Stimulated activated CD4-positive, alpha-beta T cell treated with anti-CD3 and anti-CD28 coated beads, Interleukin-1b, Interleukin-23, amount 100 ng/mL, for 1 hour (primary cell): ENCODE measurements at places on chromosomes 2 and 18.

GRCh38 chr18:68803356-68803755 lies 5.5 kb downstream of the CCDC102B start:
- DNase-seq: no peak

DNA sequence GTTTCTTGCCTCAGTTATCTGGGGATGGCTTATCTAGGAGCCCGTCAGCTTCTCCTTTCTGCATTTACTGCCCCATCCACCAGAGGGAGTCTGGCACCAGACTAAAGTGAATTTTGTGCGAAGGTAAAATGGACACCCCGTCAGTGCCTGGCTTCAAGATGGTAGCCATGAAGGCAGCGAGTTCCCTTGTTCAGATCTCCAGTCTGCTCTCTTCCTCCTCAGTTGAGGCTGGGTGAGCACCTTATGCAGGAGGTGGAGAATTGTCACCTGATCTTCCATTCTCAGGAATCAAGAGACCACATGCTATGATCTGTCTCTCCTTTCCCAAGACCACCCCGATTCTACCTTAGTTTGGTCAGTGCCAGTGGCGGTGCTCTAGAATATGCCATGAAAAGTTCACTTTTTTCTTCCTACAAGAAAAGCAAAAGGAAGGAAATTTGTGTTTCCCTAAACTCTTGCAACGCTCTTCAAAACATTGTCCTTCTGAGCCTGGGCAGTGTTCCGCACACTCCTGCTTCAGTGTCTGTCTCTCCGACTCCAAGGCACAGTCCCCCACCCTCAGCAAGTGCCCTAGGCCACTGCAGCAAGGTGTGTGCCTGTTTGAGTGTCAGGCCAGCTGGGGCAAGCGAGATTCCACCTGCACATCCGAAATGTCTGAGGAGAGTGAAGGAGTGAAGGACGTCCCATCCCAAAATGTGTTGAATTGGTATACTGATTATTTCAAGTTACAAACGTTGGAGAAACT lies 168.6 kb downstream of the SS18 start:
- no peak for DNase-seq

DNA sequence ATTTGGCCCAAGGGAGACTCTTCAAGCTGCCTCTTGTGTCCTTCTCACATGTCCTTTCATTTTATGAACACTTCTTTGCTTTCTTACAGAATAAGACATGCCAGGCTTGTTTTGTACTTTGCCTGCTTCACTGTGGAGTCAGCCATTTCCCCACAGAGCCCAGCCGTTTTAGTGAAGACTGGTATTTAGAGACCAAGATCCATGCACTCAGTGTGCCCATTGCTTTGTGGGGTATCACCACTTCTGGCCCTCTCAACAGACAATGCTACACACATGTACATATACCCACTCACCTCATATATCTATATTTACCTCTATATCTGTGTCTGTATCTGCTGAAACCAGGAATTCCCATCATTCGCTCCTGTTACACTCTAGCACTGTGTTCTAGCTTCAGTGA lies 74.1 kb downstream of the FARP2 start:
- no peak for DNase-seq

DNA sequence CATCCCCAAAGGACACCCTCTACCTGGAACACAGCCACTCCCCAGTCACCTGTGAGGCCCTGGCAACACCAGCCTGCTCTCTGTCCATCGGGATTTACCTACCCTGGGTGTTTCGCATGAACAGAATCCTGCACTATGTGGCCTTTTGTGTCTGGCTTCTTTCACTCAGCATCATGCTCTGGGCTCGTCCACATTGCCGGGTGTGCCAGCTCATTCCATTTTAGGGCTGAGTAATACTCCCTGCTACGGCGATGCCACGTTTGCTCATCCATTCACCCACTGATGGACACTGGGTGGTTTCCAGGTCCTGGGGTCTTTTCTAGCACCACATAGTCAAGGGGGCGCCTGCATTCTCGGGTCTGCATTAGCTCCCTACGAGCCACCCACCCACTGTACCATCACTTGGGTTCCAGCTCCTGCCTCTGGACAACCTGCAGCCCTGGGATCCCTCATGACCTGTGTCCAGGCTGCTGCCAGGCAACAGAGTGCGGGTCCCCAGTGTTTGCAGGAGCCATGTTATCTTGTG lies 22.0 kb downstream of the KCNF1 start:
- DNase-seq: no peak

DNA sequence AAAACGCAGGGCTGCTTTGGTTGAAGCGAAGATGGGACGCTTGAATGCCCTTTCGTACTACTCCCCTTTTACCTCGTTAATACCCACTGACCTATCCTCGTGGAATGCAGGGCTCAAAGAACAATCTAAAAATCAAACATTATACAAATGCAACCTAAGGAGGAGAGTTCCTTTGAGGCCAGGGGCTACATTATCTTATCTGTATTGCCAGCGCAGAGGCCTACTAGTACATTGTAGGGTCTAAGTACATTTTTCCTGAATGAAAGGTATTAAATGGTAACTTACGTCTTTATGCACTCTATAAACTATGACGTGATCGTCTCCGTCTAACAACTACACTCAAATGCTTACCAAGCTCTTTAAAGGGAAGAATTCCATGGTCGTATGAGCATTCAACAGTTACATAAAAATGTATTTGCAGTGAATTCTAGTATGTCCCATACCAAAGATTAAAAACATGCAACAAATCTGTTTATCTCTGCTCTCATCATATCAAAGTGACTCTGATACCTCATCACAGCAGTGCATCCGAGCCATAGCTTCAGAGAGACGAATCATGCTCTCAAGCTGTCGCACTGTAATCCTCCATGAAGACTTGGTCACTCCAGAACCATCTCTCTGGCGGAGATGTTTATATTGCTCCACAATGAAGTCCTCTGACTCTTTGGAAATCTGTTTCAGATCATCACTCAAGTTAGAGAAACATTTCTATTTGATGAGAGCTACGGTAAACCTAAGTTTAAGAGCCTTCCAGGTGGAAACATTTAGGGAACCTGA lies 14.1 kb upstream of the LCT start:
- no peak for DNase-seq

DNA sequence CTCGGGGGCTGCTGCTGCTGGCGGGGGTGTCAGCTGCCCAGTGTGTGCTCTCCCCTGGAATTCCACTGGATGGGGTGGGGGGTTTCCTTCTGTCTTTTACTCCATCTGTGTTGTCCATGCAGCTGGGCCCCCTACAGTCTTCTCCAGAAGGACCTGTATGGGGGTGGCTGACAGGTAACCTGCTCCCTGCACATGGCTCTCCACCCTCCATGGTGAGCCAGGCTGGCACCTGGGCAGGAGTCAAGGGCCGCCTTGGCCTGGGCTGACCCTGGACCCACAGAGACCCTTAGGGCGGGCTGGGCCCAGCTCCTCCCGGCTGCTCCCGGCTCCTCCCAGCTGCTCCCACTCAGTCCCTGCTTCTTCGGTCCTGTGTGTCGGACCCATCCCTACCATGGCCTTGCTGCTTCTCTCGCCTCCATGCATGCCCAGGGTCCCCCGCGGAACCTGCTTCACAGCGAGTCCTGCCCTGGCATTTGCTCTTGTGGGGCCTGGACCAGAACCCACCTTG lies 15.0 kb downstream of the SNTG2 start:
- DNase-seq: no peak

DNA sequence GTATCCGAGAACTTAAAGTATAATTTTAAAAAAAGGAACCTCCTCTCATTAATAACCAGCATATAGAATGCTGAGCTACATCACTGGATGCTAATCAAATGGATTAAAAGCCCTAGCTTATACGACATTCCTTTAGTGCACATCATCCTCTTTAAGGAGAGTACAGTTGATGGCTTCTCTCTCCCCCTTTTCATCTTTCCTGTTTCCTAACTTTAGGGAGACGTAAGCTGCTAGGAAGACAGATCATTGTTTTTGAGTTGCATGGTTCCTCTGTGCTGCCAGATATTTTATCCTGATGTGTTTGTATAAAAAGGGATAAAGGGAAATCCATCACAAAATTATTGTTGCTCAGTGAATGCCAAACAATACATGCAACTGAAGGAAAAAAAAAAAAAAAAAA lies 94.2 kb downstream of the SLC8A1 start:
- DNase-seq: no peak

DNA sequence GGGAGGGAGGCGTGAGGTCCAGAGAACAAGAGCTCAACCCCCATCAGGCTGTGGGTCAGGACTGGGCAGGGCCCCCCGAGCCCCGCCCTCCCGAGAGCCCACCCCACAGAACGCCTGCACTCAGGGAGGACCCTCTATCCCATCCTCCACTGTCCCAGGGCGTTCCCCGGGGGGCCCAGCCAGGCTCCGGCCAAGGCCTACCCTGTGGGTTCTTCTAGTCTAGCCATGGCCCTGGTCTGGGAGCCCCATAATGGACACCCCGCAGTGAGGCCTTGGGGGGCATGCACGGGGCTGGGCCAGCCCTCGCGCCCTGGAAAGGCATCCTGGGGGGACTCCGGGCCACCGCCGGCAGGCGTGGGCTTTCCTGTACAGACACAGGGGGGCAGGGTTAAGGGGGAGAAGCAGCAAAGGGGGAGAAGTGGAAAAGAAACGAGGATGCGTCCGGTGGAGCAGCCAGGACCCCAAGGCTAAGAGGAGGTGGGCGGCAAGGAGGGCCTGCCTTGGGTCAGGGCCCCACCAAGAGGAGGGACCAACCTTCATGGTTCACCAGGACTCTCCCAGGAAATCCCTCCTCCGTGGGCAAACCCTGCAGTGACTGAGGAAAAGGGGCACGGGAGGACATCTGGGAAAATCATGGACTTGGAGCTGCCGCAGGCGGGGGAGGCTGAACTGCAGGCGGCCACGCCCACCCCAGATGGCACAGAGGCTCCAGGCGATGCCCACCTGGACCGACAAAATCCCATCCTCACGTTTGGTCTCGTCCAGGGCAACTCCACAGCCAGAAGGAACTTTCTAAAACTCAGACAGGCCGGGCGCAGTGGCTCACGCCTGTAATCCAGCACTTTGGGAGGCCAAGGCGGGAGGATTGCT lies 2.7 kb upstream of the CROCC2 start:
- DNase-seq: no peak

DNA sequence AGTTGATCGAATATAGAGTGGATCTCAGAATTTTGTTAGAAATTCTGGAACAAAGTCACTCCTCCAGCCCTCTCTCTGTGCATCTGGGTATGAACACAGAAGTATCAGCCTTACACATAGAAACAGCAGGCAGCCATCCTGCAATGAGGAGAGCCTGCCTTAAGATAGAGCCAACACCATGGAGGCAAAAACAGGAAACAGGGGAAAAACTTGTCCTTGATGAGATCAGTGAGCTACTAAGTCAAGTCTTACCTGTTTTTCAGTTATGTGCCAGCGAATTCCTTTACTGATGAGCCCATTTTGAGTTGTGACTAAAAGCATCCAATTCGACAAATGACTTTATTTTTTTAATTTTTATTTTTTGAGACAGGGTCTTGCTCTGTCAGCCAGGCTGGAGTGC lies 26.6 kb upstream of the MREG start:
- DNase-seq: no peak

- DNase-seq: no peak
Measured at GRCh38 chr2:105072039-105072438, 34.2 kb downstream of the MRPS9 start.

DNA sequence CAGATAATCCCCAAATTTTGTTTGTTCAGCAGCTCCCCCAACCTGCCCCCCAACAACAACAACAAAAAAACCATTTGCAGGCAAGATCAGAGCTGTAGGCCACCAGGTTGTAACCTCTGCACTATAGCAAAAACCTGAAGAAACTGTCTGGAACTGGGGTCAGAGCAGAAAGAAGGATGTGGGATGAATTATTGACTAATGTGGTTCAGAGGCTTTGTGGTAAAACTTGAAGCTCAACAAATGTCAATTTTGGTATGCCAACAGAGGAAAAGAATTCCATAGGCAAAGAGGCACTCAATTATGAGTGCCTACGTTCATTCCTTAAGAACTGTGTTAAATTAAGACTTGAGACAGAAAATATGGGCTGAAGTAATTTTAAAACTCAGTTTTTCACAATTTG lies 255.1 kb downstream of the STK39 start:
- no peak for DNase-seq

GRCh38 chr2:54859416-54859815 lies 136.0 kb downstream of the EML6 start:
- DNase-seq: no peak

DNA sequence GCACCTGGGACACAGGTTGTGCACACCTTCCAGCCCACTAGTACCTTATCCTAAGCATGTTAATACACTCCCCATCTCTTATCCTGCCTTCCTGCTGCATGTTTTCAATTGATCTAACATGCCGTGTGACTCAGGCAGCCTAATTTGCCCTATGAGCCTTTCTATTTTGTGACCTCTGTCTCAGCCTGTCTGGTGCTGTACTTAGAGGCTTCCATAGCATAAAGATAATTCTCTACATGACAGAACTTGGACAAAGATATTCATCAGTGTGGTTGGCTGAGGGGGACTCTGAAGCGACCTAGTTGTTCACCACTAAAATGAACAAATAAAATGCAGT lies 8.6 kb upstream of the TMEM37 start:
- DNase-seq: no peak

DNA sequence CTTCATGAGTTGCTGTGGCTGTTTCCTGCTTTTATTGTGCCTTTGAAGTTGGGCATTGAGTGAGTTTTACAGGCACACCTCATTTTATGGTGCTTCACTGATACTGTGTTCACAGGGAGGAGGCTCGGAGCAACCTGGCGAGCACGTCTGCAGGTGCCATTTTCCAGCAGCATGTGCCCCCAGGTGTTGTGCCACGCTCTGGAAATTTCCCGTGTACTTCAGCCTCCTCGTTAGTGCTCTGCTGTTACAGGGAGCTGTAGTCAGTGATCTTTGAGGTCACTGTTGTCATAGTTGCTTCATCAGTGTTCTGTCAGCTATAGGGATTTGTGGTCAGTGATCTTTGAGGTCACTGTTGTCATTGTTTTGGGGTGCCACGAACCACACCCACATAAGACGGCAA lies 20.1 kb downstream of the CTDP1 start:
- no peak for DNase-seq

- DNase-seq: no peak
Measured at GRCh38 chr18:56538746-56539145, 99.6 kb downstream of the TXNL1 start.

DNA sequence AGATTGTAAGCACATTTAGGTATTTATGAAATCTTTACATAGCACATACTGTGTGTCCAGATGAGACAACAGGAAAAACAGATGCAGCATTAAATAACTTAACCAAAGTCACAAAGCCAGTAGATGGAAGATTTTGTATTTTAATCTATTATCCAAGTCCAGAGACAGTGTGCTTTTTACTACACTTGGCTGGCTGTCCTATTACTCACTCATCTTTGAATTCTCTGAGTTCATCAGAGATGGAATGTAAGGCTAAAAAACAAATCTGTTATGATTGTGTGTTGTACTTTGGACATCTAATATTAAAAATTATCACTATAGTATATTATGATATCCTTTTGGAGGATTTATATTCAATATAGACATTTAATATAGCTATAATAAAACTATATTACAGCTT lies 1189.4 kb downstream of the DSC3 start:
- no peak for DNase-seq

- no peak for DNase-seq
Measured at GRCh38 chr2:154402213-154402612, 296.3 kb upstream of the KCNJ3 start.

DNA sequence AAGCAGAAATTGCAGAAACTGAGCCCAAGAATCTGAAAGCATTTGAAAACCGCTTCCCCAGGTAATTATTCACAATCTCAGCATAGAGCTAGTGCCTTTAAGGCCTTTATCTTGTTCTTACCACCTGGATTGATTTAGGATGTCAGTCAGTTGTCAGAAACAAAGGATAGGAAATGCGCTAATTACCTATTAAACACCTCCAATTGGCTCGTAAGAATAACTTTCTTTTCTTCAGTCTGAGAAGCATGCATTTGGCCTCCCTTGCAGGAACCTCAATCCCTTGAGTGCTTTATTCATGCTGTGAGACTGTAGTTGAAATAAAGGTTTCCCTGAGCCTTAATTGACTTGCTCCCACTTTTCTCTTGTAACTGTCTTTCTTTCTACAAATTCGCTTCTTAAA lies 400.3 kb upstream of the LRATD1 start:
- no peak for DNase-seq
